Astrocyte (in vitro differentiated cells and primary cell): ENCODE measurements at places on chromosomes 2 and 18. TPM values are rescaled to one million over a fixed set of nuclear protein-coding genes. Genes with fewer than 3 reads are reported as not detected.

- peaks cover 22% of the 10 kb centered on the region for H3K4me1 ChIP-seq
- H3K4me3 ChIP-seq = no peak overlapping the region
- DNase-seq = peak; percentile 22
- H3K36me3 ChIP-seq = no peaks in the 10 kb centered on the region
Observed at GRCh38 chr2:85269959-85270358, 57.8 kb downstream of the TGOLN2 start.

GAL3ST2 gene
- not detected in 2 replicates for total RNA-seq

DNA sequence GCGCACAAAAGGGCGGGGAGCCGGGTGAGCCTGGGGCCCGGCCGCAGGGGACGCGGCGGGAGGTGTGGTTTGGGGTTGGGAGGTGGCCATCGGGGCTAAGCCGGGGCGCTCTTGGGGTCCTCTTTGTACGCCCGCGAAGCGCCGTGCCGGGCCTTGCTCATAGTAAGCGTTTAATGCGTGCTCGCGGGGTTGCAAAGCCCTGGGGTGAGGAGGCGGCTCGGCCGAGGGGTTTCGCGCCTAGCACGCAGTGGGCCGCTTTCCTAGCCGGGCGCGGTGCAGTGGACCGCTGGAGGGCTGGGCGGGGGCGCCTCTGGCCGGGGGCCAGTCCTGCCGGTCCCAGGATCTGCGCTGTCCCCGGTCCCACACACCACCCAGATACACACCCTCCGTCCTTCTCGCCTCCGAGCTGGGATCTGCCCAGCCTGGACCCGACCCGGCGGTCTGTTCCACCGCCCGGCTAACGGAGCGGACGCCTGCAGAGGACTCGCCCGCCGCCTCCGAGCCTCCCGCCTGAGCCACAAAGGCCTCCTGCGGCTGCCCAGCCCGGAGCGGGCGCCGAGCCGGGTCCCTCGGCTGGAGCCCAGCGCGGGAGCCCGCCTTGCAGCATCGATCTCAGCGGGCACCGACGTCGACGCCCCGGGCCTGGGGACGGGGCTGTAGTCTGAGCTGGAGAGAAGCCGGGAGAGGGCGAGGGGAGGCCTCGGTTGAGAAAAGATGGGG, 564 bp downstream of the DPYSL5 start:
- no peaks in the 10 kb centered on the region for H3K36me3 ChIP-seq
- H3K4me3 ChIP-seq = peak overlapping the region; percentile 10
- H3K27ac ChIP-seq = no peak overlapping the region
- DNase-seq = no peak
- H3K4me1 ChIP-seq = peaks cover 7% of the 10 kb centered on the region
- H3K27me3 ChIP-seq = peaks cover 72% of the 10 kb centered on the region

GRCh38 chr18:13465124-13465446, 246.5 kb downstream of the LDLRAD4 start:
- peaks cover 9% of the 10 kb centered on the region for H3K4me1 ChIP-seq
- no peak overlapping the region for H3K27ac ChIP-seq
- no peak for DNase-seq
- no peaks in the 10 kb centered on the region for H3K27me3 ChIP-seq
- H3K36me3 ChIP-seq = no peaks in the 10 kb centered on the region

CPLX4 gene
- total RNA-seq = not detected in 2 replicates

UNC50 gene
- 26.8 and 31.3 TPM in 2 replicates for total RNA-seq

GRCh38 chr2:24400207-24400907, 40.0 kb upstream of the ITSN2 start:
- no peak overlapping the region for H3K4me3 ChIP-seq
- no peak overlapping the region for H3K27ac ChIP-seq
- H3K27me3 ChIP-seq = peaks cover 3% of the 10 kb centered on the region
- DNase-seq = no peak
- peaks cover 4% of the 10 kb centered on the region for H3K4me1 ChIP-seq

- no peak overlapping the region for H3K27ac ChIP-seq
- H3K4me3 ChIP-seq = no peak overlapping the region
- DNase-seq = no peak
- no peaks in the 10 kb centered on the region for H3K4me1 ChIP-seq
- H3K27me3 ChIP-seq = no peaks in the 10 kb centered on the region
Observed at GRCh38 chr2:22904126-22904684, 480.8 kb upstream of the KLHL29 start.

DNA sequence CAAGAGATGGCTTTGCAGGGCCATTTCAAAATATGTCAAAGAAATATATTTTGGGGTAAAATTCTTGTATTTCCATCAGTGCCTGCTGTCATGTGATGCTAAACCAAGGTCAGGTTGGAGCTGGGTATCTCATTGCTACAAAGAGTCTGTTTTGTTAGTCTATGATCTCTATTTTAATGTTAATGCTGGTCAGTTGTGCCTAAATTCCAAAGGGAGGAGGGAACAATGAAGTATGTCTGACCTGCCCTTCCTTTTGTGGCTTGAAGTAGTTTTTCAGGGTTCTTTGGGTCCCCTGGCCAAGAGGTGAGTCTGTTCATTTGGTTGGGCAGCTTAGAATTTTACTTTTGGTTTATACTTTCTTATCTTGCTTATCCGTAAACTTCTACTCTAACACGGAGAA, 61.6 kb upstream of the DYNAP start:
- no peak overlapping the region for H3K27ac ChIP-seq
- DNase-seq = no peak
- H3K27me3 ChIP-seq = no peaks in the 10 kb centered on the region
- H3K4me3 ChIP-seq = no peak overlapping the region
- H3K4me1 ChIP-seq = no peaks in the 10 kb centered on the region

- no peaks in the 10 kb centered on the region for H3K27me3 ChIP-seq
- H3K36me3 ChIP-seq = no peaks in the 10 kb centered on the region
- H3K4me1 ChIP-seq = peaks cover 19% of the 10 kb centered on the region
Observed at GRCh38 chr2:141501752-141502151, 629.1 kb downstream of the LRP1B start.

DNA sequence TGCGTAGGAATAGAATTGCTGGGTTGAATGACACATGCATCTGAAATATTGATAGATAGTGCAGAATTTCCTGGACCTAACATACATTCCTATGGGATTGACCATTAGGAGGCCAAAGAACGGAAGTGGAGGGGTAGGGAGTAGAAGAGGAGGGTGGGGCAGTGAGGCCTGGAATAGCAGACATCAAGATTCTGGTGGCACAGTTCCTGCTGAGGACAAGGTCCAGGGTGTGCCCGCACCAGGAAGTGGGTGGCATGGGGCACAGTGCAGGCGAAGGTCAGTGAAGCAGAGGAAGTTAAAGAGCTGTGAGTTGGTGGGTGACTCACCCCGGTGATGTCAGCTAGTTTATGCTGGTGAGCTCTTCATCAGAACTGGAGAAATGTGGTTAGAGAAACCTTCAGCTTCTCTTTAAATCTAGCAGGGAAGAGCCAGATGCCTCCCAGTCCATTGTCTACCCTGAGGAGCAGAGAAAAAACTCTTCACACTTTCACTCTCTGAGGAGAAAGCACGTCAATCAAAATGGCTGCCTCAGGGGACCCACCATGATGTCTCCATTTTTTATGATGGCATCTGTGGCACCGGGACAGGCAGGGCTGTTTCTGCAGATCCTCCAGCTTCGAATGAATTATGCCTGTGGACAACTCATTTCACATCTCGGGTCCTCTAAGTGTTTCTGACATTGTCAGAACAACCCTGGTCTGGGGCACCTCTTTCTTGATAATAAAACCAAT, 55.9 kb upstream of the CTLA4 start:
- peak overlapping the region; percentile 98 for H3K27ac ChIP-seq
- H3K4me3 ChIP-seq = no peak overlapping the region
- H3K36me3 ChIP-seq = no peaks in the 10 kb centered on the region
- peaks cover 52% of the 10 kb centered on the region for H3K4me1 ChIP-seq
- no peaks in the 10 kb centered on the region for H3K27me3 ChIP-seq

GRCh38 chr18:34039201-34039600, 185.5 kb downstream of the NOL4 start:
- no peaks in the 10 kb centered on the region for H3K27me3 ChIP-seq
- H3K36me3 ChIP-seq = no peaks in the 10 kb centered on the region
- no peak overlapping the region for H3K27ac ChIP-seq
- DNase-seq = no peak
- no peak overlapping the region for H3K4me3 ChIP-seq
- no peaks in the 10 kb centered on the region for H3K4me1 ChIP-seq

DNA sequence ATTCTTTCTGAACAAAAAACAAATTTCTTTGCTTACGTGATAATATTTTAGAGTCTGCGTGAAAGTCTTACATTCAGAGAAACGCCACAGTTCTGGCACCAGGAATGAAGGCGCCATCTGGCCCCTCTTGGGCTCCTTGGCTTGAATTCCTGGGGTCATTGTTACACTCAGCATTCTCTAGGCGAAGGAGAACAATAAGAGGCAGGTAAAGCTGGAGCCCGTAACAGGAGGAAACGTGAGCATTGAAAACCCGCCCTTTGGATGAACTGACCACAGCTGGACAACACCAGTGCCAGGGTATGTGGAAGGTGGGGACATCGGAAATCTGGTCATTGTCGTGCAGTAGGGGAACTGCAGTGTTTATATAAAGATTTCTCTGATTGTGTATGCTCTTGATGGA, 144.8 kb downstream of the RNF152 start:
- H3K27me3 ChIP-seq = no peaks in the 10 kb centered on the region
- H3K4me3 ChIP-seq = no peak overlapping the region
- no peaks in the 10 kb centered on the region for H3K36me3 ChIP-seq
- H3K27ac ChIP-seq = no peak overlapping the region

ANKAR gene
- 3.1 and 3.6 TPM in 2 replicates for total RNA-seq

POMC gene
- not detected in 2 replicates for total RNA-seq

CPS1 gene
- total RNA-seq = 5.8 and 8.0 TPM in 2 replicates

DNA sequence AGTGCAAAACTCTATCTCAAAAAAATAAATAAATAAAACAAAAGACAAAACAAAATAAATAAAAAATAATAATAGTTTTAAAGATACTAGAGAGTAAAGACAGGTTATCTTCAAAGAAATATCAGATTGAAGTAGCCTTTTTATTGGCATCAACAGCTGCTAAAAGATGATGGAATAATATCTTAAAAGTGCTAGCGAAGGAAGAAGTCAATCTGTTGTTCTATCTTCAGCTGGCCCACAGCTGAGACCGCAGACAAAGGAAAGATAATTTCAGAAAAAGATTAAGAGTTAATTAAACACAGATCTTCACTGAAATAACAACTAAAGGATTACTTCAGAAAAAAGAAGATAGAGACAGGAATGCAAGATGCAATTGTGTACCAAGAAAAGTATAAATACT, 130.2 kb upstream of the PKDCC start:
- H3K36me3 ChIP-seq = no peaks in the 10 kb centered on the region
- no peaks in the 10 kb centered on the region for H3K27me3 ChIP-seq
- DNase-seq = no peak

- H3K27ac ChIP-seq = no peak overlapping the region
- no peak overlapping the region for H3K4me3 ChIP-seq
- no peak for DNase-seq
- no peaks in the 10 kb centered on the region for H3K4me1 ChIP-seq
- no peaks in the 10 kb centered on the region for H3K36me3 ChIP-seq
Observed at GRCh38 chr2:71736091-71736861, 282.9 kb downstream of the DYSF start.

DNA sequence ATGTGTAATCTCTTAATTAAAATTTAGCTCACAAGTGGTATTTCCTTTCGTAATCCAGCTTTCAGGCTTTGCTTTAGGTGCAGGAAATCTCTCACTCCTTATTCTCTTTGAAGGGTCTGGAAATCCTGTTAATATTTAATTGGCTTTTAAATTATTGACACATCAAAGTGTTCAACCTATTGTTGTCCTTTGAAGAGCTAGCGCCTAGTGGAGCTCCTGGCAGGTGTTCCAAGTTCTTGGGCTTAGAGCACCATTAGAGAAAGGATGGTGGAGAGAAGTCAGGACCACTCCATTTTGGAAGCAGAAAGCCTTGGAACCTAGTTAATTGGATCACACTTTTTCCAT, 92.4 kb downstream of the CABLES1 start:
- DNase-seq = peak; percentile 6
- no peaks in the 10 kb centered on the region for H3K36me3 ChIP-seq
- H3K27ac ChIP-seq = peak overlapping the region; percentile 70
- H3K4me3 ChIP-seq = no peak overlapping the region
- peaks cover 54% of the 10 kb centered on the region for H3K4me1 ChIP-seq

IGFBP2 gene
- 944 and 1,071 TPM in 2 replicates for total RNA-seq

DNA sequence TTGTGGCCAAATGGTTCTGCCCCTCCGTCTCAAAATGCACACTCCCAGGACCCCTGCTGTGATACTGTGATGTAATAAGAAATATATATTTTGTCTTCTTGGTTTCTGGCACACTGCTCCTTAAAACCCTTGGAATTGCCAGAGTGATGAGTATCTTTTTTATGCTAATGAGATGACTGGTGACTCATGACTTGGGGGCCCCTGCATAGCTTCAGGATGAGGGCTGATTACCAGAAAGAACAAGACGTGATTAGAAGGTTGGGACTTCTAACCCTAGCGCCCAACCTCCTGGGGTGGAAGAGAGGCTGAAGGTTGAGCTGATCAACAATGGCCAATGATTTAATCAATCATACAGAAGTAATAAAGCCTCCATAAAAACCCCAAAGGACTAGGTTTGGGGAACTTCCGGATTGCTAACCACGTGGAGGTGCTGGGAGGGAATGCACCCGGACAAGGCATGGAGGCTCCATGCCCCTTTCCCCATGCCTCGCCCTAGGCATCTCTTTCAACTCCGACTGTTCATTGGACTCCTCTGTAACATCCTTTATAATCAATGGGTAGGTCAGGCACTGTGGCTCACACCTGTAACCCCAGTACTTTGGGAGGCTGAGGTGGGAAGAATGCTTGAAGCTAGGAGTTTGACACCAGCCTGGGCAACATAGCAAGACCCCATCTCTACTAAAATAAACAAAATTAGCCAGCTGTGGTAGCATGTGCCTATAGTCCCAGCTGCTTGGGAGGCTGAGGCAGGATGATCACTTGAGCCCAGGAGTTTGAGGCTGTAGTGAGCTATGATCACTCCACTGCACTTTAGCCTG, 89.1 kb downstream of the HS1BP3 start:
- H3K36me3 ChIP-seq = no peaks in the 10 kb centered on the region
- H3K27me3 ChIP-seq = no peaks in the 10 kb centered on the region
- DNase-seq = peak; percentile 87
- H3K4me1 ChIP-seq = peaks cover 37% of the 10 kb centered on the region

DNA sequence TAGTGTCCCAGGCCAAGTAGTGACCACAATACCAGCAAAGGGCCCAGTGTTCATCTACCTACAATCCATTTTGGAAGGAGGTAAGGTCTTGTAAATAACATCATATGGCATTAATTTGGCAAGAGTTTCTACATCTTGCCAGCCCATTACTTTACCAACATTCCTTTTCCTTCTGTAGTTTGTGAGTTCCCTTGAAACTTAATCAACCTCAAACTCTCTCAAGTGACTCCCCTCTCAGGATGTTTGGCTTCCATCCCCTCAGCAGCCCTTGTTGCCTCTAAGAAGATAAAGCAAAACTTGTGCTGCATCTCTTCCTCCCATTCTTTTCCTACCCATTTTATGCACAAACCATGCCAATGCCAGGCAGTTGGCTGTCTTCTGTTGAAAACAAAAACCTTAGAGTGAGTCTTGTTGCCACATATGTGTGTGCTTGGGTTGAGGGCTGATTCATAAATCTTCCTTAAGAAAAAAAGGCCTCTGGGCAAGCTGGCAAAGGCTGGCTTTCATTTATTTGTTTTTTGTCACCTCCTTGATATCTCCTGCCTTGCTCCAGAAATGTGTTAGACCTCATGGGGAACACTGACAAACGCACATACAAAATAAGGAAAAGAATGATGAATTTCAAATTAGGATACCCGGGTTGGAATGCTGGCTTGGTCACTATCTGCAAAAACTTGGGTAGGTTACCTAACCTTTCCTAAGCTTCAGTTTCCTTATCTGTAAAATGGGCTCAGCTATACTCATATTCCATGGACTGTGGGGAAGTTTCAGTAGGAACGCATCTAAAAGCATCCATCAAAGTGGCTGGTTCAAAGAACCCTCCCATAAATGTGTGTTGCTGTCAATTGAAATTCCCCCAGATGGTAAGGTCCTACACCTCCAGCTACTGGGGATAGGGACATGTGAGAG, 29.4 kb upstream of the ST3GAL5 start:
- H3K4me1 ChIP-seq = peaks cover 7% of the 10 kb centered on the region
- no peak overlapping the region for H3K4me3 ChIP-seq
- no peak for DNase-seq
- H3K27me3 ChIP-seq = no peaks in the 10 kb centered on the region
- H3K36me3 ChIP-seq = no peaks in the 10 kb centered on the region
